Glutamatergic neuron (in vitro differentiated cells): ENCODE measurements at places on chromosomes 2 and 18. TPM values are rescaled to one million over a fixed set of nuclear protein-coding genes. Genes with fewer than 3 reads are reported as not detected.

Gene CD226
- total RNA-seq = 0.05 TPM

Gene G6PC2
- not detected for total RNA-seq

Gene NBAS
- 46.1 TPM for total RNA-seq

Gene IL36A
- not detected for total RNA-seq

Gene SLC11A1
- not detected for total RNA-seq

Gene KCTD18
- total RNA-seq = 4.7 TPM

Gene ZBTB7C
- 10.6 TPM for total RNA-seq

Gene MAP3K19
- not detected for total RNA-seq

Gene FSHR
- not detected for total RNA-seq

Gene LOXHD1
- total RNA-seq = not detected

Gene CFC1
- 1.8 TPM for total RNA-seq

Gene TCF23
- total RNA-seq = not detected

Gene ST8SIA3
- 17.7 TPM for total RNA-seq

Gene STARD6
- total RNA-seq = not detected

Gene LYPD6
- 1.5 TPM for total RNA-seq

Gene PLA2R1
- 0.34 TPM for total RNA-seq

Gene GPR35
- total RNA-seq = 1.5 TPM

Gene C2orf15
- 0.34 TPM for total RNA-seq

Gene IMMT
- 124 TPM for total RNA-seq
